ENCODE measurements at places on chromosomes 4 and X.

DNA sequence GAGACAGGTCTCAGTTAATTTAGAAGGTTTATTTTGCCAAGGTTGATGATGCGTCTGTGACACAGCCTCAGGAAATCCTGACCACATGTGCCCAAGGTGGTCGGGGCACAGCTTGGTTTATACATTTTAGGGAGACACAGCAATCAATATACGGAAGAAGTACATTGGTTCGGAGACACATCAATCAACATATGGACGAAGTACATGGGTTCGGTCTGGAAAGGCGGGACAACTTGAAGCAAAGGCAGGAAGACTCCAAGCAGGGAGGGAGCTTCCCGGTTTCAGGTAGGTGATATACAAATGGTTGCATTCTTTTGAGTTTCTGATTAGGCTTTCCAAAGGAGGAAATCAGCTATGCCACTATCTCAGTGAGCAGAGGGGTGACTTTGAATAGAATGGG, 225.2 kb upstream of the ZFP42 start:
- DNase-seq: no peak

DNA sequence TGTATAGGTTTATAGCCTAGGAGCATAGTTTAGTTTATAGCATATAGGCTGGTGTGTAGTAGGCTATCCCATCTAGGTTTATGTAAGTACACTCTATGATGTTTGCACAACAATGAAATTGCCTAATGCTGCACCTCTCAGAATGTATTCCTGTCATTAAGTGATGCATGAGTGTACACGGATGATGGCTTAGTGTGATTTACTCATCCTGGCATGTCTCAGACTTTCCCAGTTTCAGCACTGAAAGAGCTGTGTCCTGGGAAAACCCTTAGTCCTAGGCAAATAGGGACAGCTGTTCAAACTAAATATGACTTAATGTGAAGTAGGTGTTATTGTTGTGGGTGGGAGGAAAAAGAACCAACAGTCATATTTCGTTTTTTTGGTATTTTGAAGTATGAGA, 264.9 kb upstream of the MAGEB18 start:
- DNase-seq: no peak

GRCh38 chr4:41334182-41334581, 77.5 kb downstream of the UCHL1 start:
- DNase-seq: peak; percentile 52

- DNase-seq: no peak
These were observed 2052.8 kb upstream of the TENM3 start for GRCh38 chr4:180190382-180190781.

DNA sequence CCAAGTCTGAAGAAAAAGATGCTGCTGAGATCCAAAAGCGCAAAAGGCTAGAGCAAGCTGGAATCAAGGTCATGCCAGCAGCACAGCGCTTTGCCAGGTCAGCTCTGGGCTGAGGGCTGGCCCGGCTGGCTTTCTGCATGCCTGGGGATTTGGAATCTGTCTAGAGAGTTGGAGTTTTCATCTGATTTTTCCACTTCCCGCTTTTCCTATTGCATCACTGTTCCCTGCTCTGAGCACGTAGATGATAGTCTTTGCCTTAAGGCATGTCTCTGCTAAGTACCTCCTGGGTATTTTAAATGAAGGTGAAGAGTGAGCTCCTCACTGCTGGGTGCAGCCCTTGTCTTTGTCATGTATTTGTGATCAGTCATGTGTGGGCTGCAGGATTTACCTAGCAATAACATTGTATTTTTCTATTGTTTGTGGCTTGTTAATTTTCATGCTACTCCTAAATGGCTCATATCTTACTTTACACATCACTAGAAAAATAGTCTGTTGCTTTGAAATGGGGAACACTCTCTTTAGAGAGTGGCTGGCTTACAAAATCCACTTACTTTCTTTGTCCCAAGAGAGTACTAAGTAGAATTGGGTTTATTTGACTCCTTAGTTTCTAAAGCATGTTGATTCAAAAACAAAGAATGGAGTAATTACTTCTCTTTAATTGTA, 82.8 kb downstream of the LIMCH1 start:
- DNase-seq: peak; percentile 64

DNA sequence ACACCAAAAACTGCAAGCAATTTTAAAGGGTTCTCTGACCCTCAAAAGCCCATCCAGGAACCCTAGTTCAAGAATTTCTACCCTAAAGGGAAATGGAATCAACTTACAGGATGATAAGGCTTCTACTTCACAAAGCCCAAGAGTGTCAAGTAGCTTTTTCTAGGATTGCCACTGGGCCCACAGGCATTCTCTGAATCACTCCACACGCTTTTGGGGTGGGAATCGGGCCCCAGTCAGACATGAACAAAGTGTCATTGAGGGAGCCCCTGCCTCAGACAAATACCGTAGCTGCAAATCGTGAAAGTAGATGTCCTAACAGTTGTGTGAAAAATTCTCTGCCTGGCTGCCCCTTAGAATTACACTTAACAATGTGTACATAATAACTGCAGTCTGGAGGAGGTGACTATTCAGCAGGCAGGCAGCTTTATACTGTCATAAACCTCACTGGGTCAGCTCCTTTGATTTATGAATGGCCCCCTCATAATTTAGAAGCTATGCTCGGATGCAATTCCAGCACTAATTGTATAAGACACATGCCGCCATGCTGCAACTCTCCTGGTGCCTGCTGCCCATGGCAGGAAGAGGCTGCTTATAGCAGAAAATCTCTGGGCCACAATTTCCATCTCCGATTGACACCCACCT, 36.7 kb downstream of the CHRDL1 start:
- DNase-seq: no peak

GRCh38 chr4:127236889-127237288, 395.9 kb upstream of the INTU start:
- DNase-seq: no peak

All from thyroid gland (tissue), 4 donors.